ENCODE measurements at places on chromosomes 3 and 15.

DNA sequence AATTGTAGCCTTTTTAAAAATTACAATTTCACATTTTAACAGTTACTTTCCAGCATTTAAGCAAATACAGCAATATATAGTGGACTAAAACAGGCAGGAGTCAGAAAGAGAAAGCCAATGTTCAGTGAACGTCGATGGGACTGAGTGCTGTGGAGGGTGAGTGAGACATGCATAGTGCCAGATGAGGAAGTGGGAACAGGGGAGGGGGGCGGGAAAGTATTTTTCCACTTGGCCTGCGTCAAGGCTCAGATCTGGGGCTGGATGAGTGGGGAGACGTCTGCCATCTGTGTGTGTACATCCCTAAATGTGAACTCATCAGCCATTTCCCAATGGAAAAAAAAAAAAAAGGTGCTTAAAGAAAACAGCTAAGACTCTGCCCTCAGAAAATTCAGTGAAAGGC is 19.2 kb upstream of the RAD18 start:
- DNase-seq: no peak

DNA sequence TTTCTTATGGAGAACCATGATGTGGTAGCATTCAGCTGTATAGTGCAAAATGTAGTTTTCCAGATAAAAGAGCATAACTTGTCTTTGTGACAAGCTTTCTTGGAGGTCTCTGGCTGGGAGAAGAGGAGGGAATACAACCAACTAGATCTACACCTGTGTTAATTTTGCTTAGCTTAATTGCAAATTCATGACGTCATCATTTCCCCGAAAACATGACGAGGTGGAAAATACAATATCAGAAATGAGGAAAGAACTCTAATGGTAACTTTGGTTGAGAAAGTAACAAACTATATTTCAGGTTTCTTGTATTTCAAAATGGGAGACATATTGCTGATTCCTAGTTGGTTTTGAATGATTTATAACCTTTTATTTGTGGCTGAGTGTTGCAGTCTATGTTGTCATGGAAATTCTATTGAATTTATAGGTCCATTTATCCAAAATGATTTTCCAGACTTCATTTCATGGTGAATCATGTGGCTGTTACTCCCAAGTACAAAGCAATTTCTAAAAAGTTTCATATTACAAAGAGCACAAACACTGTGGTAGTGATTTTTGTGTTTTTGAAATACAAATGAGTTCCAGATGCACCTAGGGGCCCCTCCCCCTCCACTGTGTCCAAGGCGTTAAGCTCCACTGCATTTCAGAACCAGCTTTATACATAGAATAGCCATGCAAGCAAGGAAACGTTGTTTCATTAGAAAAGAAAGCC is 307.2 kb downstream of the FEZF2 start:
- no peak for DNase-seq

GRCh38 chr3:195546130-195546560 is 3.0 kb upstream of the PPP1R2 start:
- peak; percentile 18 for DNase-seq

- no peak for DNase-seq
These were observed 733.2 kb downstream of the ROBO2 start for GRCh38 chr3:77773084-77773483.

DNA sequence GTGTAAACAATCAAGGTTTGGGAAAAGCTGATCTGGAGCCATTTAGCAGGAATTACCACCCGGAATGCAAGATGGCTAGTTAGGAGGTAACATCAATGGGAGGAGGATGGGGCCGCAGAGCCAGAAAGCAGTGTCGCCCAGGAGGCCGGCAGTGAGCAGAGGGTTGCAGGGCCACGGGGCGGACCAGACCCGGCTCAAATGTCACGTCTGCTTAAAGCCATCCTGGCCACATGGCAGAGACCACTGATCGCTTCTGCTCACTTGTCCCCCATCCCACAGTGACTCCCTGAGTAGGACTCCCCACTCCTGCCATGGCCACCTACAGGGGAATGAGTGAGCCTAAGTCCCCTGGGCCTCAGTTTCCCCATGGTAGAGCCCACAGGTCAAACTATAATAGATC is 18.2 kb downstream of the MGLL start:
- no peak for DNase-seq

GRCh38 chr3:188294823-188295487 is 141.0 kb downstream of the LPP start:
- no peak for DNase-seq

DNA sequence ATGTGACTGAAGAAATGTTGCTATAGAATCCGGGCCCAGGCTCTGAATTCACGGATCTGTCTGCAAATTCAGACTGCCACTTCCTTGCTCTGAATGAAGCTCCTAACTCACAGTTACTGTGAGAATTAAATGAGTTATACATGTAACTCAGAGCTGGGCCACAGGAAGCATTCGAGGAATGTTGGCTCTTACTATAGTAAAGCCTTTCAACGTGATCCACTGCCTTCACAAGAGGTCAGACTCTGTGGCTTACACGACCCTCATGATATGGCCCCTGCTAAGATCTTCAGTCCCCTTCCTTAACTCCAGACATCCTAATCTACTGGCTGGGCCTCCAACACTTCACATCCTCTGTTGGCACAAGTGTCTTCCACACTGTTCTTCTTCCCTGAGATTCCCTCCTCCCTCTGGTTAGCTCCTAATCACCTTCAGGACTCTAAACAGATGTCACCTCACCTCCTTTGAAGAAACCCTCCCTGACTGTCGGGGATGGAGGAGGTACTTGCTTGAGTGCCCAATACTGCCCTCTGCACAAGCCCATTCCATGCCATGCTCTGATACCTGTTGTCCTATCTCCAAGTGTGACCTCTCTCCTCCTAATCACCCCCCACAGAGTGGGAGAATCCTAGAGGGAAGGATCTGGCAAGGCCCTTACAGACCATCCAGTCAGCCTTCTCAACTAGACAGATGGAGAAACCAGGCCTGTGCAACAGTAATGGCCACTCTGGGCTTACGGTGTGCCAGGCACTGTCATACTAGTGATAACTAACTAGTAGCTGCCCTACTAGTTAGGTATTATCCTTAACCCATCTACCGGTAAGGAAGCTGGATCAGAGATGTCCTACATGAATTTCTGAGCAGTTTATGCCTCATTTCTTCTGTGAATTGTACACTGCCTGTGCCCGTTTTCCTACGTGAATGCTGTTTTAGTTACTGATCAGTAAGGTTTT is 1.3 kb downstream of the ACTR8 start:
- DNase-seq: no peak

GRCh38 chr3:129037093-129037419 is 23.5 kb upstream of the GP9 start:
- DNase-seq: no peak

GRCh38 chr3:158916111-158916510 is 114.3 kb downstream of the MFSD1 start:
- DNase-seq: no peak

GRCh38 chr15:100016632-100017031 is 283.4 kb upstream of the LYSMD4 start:
- DNase-seq: no peak

GRCh38 chr15:85621094-85621493 is 173.6 kb downstream of the KLHL25 start:
- DNase-seq: no peak

DNA sequence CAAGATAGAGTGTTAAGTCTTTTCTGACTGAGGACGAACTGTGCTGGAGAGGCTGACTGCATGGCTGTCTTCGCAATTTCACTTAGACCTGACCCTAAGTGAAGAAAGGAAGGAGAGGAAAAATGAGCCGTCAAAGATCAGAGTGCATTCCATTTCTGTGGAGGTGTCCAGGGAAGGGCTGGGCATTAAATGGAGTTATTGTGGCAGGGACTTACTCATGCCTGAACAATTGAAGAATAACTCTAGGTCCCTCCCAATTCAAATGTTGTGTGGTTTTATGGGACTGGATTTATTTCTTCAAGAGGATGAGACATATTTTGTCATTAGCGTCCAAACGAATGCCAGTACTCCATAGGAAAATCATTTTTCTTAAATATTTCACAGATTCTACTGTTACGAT is 187.3 kb upstream of the CFAP20DC start:
- no peak for DNase-seq

DNA sequence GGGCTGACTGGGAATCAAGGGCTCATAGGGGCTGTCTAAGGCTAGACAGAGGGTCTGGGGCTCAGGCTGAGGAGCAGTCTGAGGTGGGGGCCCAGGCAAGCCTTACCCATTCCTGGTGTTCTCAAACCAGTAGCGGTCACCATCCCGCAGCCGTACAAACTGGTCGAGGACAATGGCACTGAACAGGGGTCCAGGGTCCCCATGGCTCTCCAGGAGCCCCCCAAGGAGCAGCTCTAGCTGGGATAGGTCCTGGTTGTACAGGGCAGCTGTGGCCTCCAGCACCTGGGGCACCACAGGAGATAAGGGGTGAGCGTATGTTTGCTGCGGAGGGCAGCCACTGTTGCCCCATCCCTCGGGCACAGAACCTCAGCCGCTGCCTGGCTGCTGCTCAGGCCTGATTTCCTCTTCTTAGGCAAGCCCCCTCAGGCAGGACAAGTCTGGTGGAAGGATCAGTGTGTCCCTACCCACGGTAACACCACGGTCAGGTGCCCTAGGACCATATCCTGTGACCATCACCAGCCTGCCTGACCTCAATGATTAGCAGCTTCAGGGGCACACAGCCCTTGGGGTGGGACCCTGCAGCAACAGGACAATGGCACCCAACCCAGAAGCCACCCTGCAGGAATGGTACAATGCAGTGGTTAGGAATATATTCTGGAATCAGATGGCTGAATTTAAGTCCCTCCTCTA is 5.9 kb downstream of the DUOX2 start:
- no peak for DNase-seq

DNA sequence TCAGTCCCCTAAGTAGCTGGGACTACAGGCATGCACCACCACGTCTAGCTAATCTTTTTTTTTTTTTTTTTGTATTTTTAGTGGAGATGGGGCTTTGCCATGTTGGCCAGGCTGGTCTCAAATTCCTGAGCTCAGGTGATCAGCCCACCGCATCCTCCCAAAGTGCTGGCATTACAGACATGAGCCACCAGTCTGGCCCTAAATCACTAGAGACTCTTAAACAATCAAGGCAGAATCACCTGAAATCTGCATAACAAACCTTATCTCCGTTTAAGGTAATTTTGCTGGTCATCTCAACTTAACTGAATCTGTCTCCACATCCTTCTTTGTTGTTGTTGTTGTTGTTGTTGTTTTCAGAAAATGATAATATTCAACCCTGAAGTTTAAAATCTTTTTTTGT is 5.6 kb upstream of the TRMT10C start:
- no peak for DNase-seq

GRCh38 chr3:53181528-53181927 is 20.5 kb downstream of the PRKCD start:
- DNase-seq: no peak

GRCh38 chr3:53688989-53689388 is 157.2 kb downstream of the CHDH start:
- no peak for DNase-seq

DNA sequence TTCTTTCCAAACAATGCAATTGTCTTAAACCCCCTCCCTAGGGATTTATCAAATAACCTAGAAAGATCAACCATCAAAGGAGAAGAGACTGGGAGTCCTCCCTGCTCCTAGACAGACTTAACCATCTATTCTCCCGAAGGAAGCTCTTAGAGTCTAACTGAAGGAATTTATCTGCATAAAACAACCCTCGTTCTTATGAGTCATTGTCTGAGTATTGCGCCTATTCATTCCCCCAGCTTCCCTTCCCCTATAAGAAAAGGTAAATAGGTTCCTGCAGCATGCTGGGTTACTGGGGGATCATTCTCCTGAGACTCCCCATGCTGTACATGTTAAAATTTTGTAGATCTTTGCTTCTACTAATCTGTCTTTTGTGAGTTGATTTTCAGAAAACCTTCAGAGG is 412.7 kb downstream of the OCA2 start:
- no peak for DNase-seq

- DNase-seq: no peak
These were observed 1016.0 kb downstream of the MCTP2 start for GRCh38 chr15:95247071-95247984.

DNA sequence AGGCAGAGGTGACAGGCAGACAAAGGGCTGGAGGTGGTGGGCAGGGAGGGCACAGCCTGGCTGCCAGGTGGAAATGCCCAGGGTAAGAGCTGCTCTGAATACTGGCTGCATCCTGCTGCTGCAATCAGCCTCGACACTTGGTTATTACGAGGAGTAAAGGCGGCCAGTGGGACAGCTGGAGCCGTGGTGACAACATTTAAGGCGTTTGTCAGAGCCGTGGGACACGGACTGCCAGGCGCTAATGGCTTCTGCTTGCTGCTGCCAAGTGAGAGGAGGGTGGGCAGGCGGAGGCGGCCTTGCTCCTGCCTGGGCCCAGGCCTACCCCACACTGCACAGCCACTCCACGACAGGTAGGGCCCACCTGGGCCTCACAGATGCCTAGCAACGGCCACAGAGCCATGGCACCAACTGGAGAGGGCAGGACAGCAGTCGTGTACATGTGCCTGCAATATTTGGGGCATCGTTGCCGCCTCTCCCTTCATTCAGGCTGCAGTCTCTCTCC is 49.2 kb upstream of the TMEM115 start:
- no peak for DNase-seq

DNA sequence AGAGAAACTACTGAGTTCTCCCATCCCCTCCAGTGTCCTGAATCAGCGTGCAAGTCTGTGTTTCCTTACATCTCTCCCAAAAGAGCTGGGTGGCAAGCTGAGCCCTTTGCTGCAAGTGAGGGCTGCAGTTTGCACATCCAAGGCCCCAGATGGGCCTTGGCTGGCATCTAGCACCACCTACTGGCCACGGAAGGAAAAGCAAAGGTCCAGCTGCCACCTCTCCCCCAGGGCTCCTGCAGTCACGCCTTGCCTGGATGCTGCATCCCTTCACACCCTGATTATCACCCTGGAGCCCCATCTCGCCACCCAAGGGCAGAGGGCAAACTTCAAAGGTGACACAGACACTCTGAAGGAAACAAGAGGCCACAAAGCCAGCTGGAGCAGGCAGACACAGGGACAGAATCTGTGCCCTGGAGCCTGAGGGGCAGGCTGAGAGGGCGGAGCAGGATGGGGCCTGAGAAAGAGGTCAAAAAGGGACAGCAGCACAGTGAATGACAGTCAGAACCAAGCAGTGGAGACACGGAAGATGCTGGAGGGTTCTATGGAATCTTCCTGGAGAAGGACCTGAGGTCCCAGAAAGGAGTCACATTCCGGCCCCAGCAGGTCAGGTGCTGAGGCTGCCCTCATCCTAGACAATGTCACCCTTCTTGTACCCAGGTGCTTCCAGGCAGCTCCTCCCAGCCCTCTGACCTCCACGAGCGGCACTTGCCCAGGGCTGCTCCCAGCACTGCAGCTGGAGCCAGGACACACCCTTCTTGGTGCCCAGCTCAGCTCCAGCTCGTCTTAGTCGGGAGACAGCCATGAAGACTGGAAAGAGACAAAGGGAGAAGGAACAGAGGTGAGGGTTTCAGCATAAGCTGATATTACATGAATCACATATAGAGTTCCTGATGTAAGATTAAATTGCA is 18.3 kb upstream of the NTRK3 start:
- peak; percentile 59 for DNase-seq

- DNase-seq: no peak
These were observed 12.9 kb downstream of the PLS1 start for GRCh38 chr3:142609136-142609535.

DNA sequence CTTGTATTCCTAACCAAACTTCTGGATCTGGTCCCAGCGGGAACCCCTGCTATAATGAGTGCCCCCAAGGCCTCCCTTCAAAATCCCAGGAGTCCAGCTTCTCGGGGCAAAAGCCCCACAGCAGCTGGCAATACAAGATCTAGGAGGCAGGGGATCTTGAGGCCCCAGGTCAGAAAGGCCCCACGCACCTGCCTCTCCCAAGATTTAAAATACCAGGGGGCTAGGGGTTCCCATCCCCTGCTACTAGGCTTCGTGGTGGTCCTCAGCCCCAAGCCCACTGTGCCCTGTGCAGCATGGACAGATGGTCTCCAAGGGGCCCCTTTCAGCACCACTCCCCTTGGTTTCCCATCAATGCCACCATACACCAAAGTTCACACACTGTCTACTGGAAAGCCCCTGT is 15.8 kb upstream of the CYP11A1 start:
- DNase-seq: no peak
